ENCODE measurements at places on chromosomes 7 and 10.

GRCh38 chr10:112223725-112224124, 40.2 kb upstream of the GPAM start:
- DNase-seq, result no peak

DNA sequence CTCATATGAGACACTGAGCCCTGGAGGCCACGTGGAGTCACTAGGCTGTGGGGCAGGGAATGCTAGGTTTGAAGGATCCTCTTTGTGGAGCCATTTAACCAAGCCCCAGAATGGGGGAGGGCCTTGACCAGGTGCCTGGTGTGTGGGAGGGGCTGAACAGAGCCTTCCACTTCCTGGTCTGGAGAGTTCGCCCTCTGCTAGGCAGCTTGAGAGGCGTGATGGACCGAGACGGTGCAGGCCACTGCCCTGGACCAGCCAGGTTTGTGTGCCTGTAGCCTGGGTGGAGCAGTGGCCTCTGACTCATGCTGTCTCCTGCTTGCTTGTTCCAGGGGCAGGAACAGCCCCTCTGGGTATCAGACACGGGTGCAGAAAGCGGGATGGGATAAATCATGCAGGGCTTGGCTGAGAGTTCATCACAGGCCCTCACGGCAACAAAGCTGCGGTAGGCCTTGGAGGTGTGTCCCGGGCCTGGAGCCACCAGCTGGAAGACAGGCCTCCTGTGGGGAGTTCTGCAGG, 27.4 kb downstream of the ADAMTS14 start:
- DNase-seq, result no peak

- DNase-seq, result no peak
Measured at GRCh38 chr7:2873686-2874551, 29.8 kb upstream of the GNA12 start.

GRCh38 chr7:150586785-150587152, 19.6 kb downstream of the GIMAP4 start:
- no peak for DNase-seq

DNA sequence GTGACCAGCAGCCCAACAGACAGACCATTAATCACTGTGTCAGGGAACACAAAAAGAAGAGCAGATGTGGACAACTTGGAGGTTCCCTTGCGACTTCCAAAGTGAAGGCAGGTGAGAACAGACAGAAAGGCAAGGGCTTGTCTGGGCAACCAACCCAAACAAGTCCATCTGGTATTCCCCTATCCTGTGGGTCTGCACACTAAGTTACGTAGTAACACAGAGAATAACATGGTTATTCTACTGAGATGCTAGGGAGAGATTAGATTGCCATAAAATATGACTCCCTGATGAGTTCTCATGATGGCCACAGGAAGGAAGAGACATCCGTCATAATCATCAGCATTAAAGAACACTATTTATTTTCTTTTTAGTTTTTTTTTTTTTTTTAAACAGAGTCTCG, 252.2 kb downstream of the CALN1 start:
- no peak for DNase-seq

- DNase-seq, result no peak
Measured at GRCh38 chr10:71214641-71215559, 2.5 kb downstream of the UNC5B start.

- no peak for DNase-seq
Measured at GRCh38 chr7:151789380-151789947, 87.5 kb downstream of the PRKAG2 start.

DNA sequence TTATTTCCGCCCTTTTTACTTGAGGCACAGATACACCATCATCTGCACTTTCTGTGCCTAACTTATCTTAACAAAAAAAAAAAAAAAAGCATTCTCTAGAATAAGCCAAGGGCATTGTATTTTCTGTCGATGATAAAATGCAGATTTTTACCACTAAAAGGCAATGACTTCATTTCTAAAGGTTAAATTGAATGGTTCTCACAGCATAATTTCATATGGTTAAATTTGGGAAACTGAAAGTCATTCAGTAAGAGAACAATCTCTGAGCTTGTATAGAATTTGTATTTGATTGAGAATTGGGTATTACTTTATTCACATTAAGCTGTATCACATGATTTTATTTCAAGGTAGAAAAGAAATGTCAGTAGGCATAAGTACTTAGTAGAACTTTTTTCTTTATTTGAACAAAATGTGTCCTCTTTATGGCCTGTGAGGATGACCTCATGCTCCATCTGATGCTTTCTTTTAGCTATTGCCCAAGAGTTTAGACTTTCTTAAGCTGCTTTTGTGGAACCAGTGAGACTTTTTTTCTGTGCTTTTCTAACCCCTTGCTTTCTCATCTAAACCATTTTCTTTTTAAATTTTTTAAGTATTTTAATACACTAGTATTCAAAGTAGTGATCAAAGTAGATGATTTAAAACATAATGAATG, 110.3 kb downstream of the LRRC4 start:
- no peak for DNase-seq

DNA sequence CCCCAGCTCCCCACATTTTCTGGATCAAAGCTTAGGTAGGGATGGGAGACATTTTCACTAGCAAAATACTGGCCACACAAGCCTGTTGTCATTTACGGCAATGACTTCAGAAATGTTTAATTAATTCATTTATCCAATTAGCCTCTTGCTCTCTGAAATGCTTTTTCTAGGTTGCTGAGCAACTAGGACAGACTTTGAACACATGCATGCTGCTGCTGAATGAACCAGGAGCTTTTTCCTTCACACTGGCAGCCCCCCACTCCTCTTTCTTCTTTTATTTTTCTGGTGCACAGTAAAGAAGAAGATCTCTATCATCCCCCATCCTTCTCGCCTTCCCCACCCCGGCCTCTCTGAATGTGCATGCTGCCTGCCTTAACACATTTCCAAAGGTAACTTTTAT, 22.5 kb downstream of the SORCS3 start:
- DNase-seq, result no peak

GRCh38 chr7:117654780-117655179, 175.0 kb downstream of the CFTR start:
- DNase-seq, result no peak

GRCh38 chr10:16483241-16483917, 38.3 kb downstream of the C1QL3 start:
- no peak for DNase-seq

GRCh38 chr7:31957090-31957720, 113.0 kb downstream of the PDE1C start:
- DNase-seq, result no peak

- DNase-seq, result peak; percentile 6
Measured at GRCh38 chr10:33334805-33335550, 511 bp upstream of the NRP1 start.

DNA sequence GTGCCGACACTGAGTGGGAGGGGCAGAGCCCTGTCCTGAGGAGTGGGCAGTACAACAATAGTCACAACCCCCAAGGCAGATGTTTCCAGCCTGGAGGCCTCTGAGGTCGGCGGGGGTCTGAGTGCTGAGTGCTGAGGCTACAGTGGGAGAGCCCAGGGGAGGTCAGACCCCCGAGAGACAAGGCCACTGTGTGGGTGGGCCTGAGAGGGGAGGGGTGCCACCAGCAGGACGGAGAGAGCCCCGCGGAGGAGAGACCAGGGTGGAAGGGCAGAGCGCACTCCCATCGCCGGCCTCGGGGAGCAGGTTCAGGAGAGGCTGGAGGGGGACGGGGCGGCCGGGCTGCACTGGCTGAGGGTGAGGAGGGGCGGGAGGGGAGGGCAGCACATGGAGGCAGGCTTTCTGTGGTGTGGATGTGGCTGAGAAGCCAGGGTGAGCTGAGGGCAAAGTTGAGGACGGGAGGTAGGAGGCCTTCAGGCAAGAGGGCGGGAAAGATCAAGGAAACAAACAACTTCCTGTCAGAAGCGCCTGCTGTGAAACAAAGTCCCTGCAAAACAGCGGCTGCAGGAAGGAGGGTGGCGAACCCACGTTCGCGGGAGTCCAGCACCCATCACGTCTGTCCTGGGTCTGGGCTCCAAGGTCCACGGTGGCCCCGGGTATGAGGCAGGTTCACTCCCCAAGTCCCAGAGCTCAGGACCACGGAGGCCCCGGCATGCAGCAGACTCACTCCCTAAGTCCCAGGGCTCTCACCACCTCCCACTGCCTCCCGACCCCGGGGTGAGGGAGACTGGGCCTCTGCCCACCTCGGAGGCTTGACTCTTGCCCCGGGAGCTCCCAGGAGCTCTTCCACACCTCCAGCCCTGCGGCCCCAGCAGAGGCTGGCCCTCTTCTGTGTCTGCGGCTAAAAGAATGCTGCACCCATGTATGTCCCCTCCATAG, 76.8 kb upstream of the NKX6-2 start:
- no peak for DNase-seq

DNA sequence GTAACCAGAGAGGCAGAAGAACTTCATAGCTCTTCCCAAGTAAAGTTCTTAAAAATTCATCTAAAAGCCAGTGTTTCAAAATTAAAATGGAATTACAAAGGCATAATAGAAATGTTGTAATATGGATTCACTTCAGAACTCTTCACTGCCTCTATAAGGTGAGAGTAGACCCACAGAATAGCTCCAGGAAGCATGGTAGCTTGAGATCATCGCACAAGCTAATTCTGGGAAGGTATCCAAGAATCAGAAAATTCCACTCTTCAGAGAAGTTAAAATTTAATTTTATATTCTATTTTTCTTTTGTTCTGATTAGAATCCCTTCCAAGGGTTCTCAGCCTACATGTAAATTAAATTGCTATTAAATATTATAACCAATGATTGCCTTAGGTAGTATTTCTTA, 1.5 kb upstream of the DHX32 start:
- no peak for DNase-seq

DNA sequence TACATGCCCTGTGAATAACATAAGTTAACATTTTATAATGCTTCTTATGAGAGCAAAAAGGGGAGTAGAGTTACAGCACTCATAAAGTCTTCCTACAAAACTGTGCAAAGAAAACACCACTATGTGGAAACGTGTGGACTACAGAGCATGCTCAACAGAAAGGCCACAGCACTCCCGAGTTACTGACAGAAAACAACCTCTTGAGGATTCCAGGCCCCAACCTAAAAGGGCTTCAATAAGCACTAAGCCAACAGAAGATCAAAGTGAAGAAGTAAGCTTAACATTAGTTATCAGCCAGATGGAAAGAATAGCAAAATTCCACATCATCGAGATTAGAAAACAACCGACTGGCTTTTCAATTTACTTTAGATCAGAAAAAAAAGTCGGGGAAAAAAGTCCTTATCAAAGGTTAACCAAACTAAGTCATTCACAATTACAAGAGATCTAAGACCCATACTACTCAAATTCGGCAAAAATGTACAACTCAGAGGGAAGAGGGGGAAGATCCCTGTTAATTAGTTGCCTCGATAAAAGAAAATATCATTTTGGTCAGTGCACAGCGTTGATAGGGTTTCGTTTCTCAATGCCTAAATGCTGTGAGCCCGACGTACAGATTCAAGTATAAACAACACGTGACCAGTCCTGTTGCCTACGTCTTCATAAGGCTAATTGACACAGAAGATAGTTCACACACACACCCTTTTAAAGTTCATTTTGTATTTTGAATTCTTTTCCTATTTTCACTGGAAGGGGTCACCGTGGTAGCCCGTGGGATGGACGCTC, 1.4 kb downstream of the KBTBD2 start:
- peak; percentile 36 for DNase-seq

DNA sequence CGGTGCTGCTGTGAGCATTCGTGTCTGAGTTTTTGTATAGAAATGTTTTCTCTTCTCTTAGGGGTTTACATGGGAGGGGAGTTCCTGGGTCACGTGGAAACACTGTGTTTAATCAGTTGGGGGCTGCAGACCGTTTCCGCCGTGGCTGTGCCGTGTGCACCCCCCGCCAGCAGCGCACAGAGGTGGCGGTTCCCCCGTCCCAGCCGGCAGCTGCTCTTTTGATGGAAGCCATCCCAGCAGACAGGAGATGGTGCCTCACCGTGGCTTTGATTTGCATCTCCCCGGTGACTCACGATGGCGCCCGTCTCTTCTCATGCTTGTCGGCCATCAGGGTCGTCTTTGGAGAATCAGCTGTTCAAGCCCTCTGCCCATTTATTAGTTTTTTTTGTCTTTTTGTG, 34.9 kb upstream of the FOXL3 start:
- DNase-seq, result no peak

GRCh38 chr10:76942628-76943416, 694.8 kb downstream of the KCNMA1 start:
- DNase-seq, result no peak

GRCh38 chr10:44976352-44977198, 2.0 kb downstream of the DEPP1 start:
- DNase-seq, result no peak

GRCh38 chr7:133568544-133568943, 315.7 kb downstream of the EXOC4 start:
- no peak for DNase-seq

- no peak for DNase-seq
Measured at GRCh38 chr7:33558549-33559323, 346.6 kb upstream of the BMPER start.

GRCh38 chr10:132943791-132944404, 1.5 kb upstream of the CFAP46 start:
- DNase-seq, result no peak

GRCh38 chr10:132663666-132664365, 122.1 kb downstream of the NKX6-2 start:
- no peak for DNase-seq

- DNase-seq, result no peak
Measured at GRCh38 chr7:93171606-93172226, 23.5 kb upstream of the SAMD9L start.

DNA sequence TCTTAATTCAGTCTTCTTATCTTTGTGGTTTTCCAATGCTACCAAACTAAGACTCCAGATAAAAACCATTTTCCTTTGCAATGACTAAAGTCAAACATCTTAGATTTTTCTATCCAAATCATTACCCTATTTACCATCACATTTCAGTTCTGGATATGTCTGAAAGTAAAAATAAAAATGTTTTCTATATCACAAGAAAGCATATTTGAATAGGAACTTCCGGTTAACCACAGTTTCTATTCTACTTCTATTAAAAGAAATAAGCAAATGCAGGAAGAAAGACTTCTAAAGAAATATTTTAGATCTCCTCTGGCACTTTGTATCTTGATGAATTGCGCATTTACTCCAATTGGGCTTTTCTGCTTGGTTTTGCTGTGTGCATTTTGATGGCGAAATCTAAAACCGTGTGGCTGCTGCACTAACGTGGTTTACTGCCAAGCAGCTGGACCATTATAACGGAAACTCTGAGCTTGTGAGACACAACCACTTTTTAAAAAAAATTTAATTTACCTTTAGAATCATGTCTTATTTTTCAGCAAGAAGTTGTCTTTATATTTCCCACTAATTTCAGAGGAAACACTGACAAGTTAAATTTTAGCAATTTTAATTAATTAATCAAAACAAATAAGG, 146.1 kb downstream of the VPS50 start:
- no peak for DNase-seq

GRCh38 chr10:113961182-113962031, 82.3 kb upstream of the ADRB1 start:
- peak; percentile 58 for DNase-seq
